ENCODE measurements at places on chromosomes 6 and 20.

DNA sequence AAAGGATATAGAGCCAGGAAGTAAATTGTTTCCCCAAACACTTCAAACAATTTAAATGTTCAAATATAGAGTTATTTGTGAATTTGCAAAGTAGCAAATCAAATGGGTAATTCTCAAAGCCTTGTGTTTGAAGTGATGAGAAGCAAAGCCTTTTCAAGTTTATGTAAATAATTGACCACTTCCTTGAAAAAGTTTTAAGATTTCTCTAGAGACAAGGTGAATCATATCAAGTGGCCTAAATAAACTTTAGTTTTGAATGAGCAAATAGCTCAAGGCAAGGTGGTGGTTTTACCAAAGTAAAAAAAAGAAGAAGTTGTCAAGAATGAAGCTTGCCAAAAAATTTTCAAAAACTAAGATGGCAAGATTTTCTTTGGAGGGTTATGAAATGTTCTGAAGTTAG lies 42.6 kb upstream of the IFNGR1 start:
- no peak for DNase-seq

DNA sequence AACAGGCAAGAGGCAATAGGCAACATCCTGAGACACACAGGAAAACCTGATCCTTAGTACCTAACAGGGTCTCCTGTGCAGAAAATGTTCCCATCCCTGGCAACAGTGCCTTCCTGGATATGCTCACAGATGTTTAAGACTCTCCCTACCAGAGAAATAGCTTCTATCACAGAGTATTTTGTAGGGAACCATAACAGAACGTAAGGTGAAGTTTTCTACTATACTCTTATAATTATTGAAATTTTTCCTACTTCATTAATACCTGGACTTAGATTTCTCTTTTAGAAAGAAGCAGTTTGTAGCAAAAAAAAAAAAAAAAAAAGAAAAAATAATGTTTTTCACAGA lies 33.5 kb upstream of the LGSN start:
- DNase-seq, result no peak

DNA sequence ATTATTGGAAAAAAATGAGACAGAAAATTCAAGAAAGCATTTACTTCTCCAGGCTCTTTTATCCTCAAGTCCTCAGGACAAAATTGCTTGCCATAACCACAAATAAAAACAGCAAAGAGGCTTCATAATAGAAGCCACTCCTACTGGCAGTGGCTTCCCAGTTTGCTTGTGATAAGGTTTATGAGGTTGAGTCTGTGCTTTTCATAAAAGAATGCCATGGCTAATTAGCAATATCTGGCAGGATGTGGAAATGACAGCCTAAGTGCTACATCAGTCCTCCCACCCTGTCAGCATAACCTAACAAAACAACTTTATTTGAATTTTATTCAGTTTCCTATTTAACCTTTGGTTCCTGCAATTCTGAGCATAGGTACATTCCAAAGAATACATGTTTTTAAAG lies 80.9 kb upstream of the HTR1E start:
- no peak for DNase-seq

DNA sequence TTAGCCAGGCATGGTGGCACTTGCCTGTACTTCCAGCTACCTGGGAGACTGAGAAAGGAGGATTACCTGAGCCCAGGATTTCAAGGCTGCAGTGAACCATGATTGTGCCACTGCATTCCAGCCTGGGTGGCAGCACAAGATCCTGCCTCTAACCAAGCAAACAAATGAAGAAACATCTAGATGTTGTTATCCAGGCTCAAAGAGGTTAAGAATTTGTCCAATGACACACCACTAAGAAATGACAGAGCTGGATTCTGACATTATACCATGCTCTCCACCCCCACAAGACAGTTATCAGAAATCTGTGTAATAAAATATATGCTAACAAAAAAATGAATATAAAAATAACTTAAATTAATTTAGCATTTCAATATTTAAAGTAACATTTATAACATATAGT lies 925.5 kb upstream of the SLC35B3 start:
- no peak for DNase-seq

Data from T47D (cell line).